ENCODE measurements at places on chromosomes 7 and 10. TPM values are rescaled to one million over a fixed set of nuclear protein-coding genes. Genes with fewer than 3 reads are reported as not detected.

TFPI2 gene
- 20.8 TPM for total RNA-seq

CEP55 gene
- 23.8 TPM for total RNA-seq

MCM10 gene
- 4.8 TPM for total RNA-seq

TMEM229A gene
- total RNA-seq = 0.18 TPM

DNA sequence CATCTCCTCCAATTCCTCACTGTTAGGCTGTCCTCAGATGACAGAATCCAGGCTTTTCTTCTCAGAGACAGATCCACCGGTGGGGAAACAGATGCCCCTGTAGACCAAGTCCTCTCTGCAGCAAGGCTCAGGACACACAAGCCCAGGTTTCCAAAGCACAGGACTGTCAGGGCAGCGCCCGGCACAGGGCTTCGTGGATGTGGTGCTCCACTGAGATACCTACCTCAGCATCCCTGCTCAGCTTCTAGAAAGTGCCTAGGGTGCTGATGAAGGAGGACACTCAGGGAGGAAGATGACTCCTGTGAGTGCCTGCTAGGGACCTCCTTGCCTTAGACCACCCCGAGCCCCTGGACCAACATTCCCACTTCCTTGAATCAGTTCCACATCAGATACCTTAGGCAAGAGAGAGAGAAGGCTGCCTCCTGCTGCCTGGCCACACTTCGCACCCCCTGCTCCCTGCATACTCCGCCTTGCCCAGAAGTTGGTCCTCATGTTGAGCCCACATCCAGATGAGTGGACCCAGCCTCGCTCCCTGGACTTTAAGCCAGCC lies 8.9 kb upstream of the RBP3 start:
- no peak for DNase-seq

DNA sequence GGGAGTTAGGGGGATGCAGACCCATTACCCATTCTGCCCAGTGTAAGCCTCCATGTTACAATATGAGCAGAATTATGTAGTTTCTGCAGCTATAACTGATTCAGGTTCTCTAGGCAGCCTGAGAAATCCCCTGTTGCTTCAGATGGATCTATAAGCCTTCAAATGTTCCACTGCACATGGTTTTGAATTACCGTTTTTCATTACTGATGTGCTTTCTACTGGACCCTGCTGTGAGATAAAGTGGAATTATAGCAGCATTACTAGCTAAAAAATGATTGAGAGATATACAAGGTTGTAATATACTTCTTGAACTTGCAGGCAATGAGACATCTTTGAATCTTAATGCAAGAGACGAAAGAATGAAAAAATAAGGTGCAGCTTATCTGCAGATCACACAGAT lies 38.4 kb upstream of the ANAPC16 start:
- no peak for DNase-seq

DNA sequence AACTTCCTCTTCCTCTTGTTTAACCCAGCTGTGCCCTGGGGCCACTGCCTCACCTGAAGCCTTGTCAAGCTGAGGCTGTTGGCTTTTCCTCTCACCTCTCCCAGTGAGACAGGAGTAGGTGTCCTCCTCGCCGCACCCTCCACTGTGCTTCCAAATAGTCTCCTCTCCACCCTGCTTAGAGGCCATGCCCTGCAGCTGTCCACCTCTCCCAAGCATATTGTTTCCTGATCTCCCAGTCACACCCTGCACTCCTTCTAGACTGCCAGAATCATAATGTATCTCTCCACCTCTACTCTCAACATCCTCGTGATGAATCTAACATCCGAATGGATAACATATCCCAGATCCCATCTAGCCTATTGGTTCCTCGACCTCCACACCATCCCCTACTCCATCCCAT lies 196.3 kb upstream of the GHITM start:
- no peak for DNase-seq

DNA sequence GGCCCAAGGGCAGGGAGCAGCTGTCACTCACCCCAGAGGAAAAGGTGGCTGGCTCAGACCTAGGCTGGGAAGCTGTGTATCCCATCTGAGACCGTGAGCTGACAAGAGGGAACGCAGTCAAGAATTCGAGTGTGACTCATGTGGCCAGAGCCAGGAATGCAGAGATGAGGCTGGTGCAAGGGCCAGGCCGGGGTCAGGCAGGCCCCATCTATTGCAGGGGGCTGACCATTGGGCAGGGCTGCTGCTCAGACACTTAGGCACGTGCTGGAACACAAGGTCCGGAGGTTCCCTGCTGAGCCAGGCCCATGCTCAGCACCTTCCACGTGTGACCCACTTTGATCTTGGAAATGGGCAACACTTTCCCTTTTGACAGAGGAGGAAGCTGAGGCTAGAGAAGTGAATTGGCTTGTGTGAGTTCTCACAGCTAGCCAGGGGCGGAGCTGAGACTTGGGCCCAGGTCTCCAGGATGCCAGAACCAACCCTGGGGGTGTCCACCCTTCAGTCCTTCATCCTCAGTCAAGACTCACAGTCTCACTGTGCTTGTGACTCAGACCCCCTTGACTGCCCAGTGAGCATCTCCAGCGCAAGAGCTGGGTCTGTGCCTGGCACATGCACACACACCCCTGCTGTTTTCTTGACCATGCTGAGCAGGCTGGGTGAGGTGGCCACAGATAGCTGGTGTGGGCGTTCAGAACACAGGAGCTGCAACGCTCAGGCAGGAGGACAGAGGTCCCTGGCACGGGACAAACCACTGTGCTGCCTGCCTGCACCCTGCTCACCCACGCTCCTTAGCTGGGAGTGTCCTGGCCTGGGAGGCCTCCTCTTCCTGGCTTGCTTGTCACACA lies 47.6 kb upstream of the PPIF start:
- no peak for DNase-seq

All from cardiac muscle cell (in vitro differentiated cells and primary cell).